ENCODE measurements at places on chromosomes 5 and 9. TPM values are rescaled to one million over a fixed set of nuclear protein-coding genes. Genes with fewer than 3 reads are reported as not detected.

C9orf50 gene
- total RNA-seq = 1.7 TPM

BSPRY gene
- total RNA-seq = 0.59 TPM

NTNG2 gene
- 0.87 TPM for total RNA-seq

DNA sequence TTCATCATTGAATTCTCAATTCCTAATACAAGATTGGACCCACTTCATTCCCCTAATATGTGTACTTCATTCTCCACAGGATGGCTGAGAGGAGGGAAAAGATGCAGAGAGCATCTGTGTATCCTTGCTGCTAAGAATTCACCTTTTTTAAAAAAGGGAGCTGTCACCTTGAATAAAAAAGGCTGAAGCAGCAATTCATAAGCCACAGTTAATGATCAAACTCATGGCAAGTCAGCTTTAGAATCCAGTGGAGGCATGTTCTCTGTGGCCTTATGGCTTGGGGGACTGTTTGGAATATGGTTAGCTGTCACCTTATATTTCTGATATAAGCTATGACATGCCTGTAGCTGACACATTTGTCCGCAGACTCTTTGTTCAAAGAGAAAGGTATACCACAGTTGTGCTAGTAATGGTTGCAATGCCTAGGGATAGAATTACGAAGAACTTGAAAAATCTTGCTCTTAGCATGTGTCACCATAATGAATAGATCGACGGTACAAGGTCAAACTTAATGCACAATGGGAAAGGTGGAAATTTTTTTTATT is 256.8 kb upstream of the TNC start:
- no peak for DNase-seq

DNA sequence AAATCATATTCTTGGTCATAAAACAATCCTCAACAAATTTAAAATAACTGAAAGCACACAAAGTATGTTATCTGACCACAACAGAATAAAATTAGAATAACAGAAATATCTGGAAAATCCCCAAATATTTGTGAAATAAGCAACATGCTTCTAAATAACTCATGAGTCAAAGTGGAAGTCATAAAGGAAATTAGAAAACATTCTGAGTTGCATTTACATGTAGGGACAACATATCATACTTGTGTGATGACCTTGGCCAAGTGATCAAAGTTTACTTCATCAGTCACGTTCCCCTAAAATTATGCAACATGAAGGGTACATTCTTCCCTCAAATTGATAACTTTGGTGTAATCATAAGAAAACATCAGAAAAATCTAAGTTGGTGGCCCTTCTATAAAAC is 64.7 kb downstream of the CSF2 start:
- DNase-seq = no peak

Measured in tibial nerve (tissue), 4 donors.